ENCODE measurements at places on chromosomes 7 and 10.

- DNase-seq: no peak
Observed at GRCh38 chr10:119725517-119725827, 378 bp upstream of the INPP5F start.

- DNase-seq: no peak
Observed at GRCh38 chr7:127996253-127997071, 34.8 kb downstream of the LRRC4 start.

GRCh38 chr10:62046522-62047227 lies 145.2 kb downstream of the ARID5B start:
- peak; percentile 64 for DNase-seq

DNA sequence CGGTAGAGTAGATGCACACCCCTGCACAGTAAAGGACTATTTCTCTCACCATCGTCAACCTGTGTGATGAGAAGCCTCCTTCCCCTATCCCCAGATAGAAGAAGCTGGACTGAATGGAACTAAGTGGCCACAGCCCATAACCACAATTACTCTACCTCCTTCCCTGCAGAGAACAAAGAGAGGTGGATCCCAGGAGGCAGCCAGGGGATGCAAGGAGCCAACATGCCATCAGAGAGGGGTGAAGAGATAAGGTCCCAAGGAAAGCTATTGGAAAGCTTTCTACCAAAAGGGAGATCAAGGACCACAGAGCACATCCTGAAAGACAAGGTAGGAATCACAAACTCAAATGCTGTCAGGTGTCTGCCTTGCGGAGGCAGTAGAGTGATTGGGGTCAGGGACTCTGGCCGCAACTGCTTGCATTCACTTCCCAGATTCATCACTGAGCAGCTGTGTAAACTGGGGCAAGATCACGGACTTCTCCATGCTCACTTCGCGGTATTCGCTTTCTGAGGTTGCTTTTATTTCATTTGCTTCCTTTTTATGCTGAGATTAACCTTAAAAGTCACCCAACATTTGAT lies 81.6 kb upstream of the MYO3A start:
- DNase-seq: no peak

DNA sequence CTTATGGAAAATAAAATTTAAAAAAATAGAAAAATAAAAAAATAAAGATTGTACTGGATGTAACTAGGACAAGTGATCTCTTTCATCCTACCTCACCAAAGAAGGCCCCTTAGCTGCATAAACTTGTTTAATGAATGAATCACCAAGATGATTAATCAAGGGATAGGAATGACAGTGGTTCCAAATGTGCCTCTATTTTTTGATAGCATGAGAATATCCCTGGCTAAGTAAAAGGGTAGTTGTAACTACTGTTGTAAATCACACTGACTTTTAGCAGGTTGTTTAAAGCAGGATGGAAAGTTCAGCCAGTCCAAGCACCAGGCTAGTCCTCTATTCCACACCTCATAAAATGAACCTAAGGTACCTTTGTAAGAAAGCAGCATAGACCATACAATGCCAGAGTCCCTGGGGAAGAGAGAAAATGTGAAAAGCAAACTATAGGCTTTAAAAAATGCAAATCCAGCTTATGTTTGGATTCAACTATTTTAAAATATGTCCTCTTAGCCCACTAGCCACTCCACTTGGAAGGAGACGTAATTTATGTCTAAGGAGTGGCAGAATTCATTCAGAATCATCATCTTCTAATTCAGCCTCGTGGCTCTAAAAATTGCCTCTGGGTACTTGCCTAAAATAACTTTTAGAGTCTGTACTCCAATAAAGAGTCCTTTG lies 126.8 kb downstream of the SKIDA1 start:
- no peak for DNase-seq

DNA sequence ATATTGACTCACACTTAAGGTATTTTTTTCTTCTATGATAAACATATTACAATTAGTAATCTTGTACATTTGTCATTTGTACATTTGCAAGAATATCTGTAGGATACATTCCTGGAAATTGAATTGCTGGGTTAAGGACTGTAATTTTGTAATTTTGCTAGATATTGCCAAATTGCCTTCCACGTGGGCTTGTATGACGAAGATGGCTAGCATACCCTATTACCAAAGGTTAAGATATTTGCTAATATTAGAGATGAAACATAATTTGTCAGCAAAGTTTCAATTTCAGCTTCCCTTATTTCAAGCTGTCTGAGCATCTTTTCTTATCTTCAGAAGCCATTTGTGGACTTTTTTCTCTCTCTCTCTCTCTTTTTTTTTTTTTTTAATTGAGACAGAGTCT lies 1.0 kb upstream of the LYZL2 start:
- no peak for DNase-seq

DNA sequence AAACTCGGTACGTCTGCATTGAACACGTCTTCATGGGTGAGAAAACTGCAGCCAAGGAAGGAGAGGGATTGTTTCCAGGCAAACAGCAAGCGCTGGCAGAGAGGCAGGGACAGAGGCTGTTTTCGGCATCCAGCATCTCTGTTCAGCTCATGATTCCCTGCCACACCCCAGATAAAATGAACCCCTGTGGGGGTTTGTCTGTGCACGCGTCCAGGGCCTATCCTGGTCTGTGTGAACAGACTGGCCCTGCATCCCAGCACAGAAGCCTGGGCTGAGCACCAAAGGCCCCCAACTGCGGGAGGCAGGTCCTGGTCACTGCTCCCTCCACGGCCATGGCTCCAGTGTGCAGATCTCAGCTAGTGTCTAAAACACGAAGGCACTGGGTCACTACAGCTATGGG lies 83.3 kb upstream of the FAM20C start:
- DNase-seq: no peak

DNA sequence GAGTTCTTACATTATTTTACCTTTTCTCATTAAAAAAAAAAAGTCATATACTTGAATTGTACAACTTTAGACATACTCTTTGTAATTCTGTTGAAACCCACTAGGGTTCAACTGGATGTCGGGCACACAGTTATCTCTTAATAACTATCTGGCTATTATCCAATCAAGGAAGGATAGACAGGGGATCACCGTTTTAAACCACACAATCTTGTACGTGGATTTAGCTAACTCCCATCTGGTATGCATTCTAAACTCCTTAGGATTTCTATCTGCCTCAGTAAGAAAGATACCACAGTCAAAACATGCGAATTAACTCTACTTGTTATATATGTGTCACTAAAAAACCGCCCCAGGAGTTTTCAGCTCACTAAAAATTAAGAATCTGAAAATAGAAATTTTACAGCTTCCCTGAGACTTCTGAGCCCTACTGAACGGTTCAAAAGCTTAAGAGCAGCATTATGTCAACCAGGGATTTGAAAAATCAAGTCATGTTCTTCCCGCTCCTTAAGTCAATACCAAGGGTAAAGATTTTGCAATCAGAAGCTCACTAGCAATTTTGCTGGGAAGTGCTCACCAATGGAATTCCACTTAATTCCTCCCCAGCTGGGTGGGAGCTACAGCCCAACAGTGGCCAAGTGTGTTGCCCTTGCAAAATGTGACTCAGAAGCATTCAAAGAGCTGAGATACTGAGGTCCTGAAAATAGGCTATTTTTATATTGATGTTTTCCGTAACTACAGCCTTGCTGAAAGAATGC lies 267.0 kb downstream of the FRMD4A start:
- DNase-seq: no peak

DNA sequence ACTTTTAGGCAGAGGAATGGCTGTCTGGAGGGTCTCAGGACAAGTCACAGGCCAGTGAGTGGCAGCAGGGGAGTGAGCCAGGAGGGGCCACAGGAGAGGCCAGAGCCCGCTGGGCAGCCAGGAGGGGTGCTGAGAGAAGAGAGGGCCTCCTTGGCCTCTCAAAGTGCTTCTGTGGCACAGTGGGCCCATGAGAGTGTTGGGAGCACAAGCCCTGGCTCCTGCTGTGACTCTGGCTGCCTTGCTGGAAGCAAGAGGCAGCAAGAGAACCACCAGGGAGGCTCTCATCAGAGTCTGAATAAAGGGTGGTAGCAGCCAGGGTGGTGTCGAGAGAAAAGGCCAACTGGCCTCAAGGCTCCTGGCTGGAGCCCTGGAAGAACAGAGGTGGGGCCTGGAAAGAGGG lies 91.1 kb downstream of the VOPP1 start:
- DNase-seq: no peak

DNA sequence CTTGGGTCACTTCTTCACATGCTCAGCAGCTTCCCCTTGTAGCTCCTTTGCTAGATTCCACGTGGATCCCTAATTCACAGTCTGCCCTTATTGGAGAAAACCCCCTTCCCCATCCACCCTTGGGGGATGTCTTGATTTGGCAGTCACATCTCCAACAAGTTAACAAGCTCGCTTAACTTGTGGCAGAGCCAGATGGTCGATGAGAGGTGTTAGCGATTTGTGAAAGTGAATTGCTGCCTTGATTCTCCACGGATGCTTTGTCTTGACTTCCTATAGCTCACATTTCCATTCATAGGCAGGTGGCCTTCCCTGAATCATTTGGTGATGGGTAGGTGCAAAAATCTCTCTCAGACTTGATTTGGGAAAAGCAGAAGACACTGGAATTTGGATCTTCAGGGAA lies 387.9 kb downstream of the TCERG1L start:
- no peak for DNase-seq

DNA sequence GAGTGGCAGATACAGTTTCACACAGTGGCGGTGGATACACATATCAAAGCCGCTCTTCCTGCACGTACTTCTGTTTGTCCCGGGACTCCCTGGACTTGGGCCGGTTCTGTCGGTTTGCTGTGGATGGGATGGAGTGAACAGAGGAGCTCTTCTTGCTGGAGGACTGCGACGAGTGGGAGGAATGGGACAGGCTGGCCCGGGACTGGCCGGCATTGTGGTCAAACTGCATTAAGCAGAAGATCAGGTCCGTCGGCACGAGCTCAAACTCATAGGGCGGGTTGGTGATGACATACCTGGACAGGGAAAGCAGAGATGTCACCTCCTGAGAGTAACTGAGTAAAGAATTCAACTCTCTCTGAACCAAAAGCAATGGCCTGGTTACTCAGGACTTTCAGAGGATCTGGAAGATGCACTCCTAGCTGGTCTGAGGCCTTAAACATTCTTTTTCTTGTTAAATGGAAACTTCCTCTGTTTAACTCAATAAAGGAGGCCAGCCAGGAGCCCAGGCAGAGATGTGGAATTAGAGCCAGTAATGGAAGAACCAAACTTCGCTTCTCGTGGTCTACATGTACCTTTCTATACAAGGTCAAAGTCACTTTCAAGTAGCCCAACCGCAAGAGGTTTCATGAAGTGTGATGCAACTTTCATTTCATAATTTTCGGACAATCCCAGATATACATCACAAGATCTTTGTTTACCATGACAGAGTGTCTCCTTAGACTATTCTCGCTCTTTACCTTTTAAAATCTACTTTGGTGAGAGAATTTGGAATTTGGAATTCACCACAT lies 750.2 kb downstream of the KCNMA1 start:
- no peak for DNase-seq

DNA sequence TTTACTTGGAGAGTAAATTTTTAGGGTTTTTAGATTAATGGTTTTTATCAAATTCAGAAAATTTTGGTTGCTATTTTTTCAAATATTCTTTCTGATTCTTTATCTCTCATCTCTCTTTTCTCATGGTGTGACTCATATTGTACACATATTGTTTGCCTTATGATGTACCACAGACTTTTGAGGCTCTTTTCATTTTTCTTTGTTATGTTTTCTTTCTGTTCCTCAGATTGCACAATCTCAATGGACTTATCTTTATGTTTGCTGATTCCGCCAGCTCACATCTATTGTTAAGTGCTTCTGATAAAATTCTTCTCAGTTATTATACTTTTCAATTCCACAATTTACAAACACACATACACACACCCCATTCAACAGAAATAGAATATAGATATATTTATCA lies 168.2 kb upstream of the IGFBP3 start:
- no peak for DNase-seq

DNA sequence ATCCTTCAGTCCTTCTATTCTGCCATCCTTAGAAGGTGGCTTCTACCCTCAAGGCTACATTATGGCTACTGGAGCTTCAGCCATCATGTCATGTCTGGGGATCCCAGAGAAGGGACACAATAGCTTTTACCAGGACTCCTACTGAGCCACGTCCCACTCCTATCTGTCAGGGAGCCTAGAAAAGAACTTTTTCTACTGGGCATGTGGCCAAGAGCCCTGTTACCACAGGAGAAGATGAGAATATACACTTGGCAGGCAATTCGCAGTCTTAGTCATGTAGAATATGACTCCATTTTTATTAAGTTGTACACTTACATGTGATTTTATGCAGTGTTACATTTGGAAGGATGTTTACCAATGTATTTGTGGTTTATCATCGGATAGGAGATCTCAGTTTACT lies 64.6 kb upstream of the KCNMA1 start:
- peak; percentile 79 for DNase-seq

DNA sequence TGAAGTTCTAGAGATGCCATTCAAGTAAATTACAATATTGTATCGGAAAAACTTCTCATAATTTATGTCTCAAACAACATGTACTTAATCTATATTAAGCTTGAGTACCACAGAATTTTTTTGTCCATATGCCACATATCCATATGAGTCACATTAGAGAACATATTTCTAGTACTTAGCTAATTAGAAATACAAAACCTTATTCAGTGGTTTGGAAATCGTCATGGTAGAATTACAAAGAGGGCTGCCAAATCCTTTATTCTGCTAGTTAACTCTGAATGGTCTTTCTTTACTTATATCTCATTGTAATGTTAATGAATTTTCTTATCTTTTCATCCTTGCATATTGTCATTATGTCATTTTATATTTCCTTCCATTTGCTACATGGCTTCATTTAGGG lies 9.0 kb upstream of the VIM start:
- peak; percentile 76 for DNase-seq

- no peak for DNase-seq
Observed at GRCh38 chr7:32048970-32049491, 21.2 kb downstream of the PDE1C start.

GRCh38 chr7:927031-927671 lies 27.3 kb downstream of the ADAP1 start:
- DNase-seq: no peak

GRCh38 chr10:50439187-50439586 lies 184.6 kb downstream of the SGMS1 start:
- DNase-seq: no peak

DNA sequence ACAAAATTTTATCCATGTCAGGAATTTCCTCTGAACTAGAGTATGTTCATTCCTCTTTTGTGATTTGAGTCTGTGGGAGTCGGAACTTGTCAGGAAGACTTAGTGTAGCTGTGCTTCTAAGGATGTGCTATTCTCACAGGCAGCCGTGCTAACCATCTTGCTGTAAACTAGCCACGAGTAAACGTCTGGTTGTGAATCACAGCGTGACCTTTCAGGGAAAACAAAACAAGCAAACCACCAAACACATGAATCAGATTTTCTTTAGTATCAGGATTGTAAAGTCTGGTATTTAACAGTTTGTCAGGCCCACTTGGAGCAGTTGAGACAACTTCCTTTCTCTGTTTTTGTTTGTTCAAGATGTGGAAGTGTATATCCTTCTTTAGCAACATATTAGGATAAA lies 32.0 kb downstream of the AUTS2 start:
- no peak for DNase-seq

DNA sequence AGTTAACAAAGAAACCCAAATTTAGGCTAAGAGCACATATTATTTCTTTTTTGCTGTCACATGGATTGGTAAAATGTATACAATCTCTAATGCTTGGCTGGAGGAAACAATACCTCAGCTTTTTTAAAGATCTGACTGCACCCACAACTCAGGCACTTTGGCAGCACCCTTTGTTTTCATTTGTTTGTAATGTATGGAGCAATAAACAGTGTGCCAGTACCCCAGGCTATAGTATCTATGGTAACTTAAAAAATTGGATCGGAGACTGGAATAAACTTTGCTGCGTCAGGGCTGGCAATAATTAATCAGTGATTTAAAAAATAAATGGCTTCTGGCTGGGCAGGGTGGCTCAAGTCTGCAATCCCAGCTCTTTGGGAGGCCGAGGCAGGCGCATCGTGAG lies 27.2 kb downstream of the POLR1F start:
- no peak for DNase-seq

All from A673 (cell line).